ENCODE measurements at places on chromosomes 4 and X.

DNA sequence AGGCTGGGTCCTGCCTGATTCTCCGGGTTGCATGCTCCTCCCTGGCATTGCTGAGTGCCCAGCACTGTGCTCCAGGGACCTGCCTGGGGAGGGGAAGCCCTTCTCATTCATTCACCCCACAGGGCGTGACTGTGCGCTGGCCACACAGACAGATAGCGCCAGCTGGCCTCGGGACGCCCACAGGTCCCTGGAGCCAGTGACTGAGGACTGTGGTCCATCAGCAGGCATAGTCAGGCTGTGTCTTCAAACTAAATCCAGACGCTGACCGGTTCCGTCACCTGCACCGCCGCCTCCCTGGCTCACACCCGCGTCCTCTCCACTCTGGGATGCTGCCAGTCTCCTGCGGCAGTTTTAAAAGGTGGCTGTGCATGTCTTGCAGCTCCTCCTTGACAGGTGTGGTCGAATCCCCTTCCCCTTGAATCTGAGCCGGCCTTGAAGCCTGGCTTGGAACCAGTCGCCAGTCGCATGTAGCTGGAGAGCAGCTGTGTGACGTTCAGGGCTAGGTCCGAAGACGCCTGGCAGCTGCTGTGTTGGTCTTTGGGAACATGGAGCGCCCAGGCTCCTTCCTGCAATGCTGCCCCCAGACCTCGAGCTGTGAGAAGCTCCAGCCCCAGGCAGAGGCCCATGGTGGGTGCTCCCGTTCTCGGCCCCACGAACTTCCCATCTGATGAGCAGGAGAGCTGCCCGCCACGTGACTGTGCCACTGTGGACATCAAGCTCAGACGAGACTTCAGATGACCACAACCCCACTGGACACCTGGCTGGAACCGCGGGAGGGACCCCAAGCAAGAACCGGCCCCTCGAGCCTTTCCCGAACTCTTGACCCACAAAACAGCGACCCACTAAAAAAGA, 94.1 kb downstream of the ADRA2C start:
- no peak for DNase-seq

GRCh38 chrX:42079968-42080367, 156.6 kb upstream of the CASK start:
- DNase-seq: no peak

GRCh38 chr4:68569466-68570121, 6.5 kb downstream of the UGT2B17 start:
- no peak for DNase-seq

DNA sequence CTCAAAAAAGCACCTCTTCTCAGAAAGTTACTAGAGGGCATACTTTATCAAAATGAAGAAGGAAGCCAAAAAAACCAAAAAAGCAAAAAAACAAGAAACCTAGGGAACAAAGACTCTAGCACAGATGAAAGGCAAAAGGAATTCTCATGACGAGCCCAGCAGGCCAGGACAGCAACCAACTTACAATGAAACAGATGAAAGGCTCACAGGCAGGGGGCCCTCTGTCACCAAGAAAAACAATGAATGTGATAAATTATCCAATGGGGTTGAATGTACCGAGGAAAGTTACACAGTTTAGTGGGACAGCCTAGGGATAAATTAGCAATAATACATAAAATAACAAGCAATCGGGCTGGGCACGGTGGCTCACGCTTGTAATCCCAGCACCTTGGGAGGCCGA, 79.0 kb downstream of the GPR82 start:
- DNase-seq: no peak

DNA sequence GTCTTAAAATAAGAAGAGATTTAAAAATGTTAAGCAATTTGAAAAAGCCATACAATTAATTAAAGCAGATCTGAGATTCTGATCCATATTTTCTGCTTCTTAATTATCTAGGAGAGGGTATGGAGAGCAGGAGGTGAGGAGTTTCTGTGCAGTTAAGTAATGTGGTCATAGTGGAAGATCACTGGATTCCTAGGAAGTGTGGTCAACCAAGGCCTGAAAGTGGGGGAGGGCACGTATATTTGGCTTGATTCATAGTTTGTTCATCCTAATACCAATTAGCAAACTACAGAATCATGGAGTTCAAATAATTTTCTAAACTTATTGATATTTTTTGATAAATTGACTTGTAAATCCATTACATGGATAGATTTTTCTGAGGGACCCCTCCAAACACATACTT, 768.3 kb downstream of the RAPGEF2 start:
- no peak for DNase-seq

DNA sequence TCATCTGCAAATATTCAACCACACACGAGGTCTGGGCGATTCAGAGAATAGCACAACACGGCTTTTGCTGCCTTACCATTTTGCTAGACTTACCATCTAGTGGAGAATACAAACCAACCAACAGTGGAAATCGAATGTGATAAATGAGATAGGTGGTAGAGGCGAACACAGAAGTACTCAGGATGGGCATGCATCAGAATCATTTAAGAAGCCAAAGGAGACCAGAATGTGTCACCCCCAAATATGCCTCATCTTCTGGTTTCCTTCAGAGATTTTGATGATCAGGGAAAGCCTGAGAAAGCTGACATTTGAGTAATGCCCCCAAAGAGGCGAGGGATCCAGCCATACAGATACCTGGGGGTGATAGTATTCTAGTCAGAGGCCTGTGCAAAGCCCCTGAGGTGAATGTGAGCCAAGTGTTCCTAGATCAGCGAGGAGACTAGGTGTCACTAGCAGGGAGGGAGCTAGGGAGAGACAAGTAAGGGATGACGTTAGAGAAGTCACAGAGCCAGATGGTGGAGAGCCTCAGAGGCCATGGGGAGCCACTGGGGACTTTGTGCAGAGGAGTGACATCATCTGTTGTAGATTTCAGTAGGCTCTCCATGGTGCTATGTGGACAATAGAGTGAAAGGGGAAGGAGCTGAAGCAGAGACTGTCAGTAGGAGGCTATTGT, 1.7 kb downstream of the MTMR1 start:
- no peak for DNase-seq

DNA sequence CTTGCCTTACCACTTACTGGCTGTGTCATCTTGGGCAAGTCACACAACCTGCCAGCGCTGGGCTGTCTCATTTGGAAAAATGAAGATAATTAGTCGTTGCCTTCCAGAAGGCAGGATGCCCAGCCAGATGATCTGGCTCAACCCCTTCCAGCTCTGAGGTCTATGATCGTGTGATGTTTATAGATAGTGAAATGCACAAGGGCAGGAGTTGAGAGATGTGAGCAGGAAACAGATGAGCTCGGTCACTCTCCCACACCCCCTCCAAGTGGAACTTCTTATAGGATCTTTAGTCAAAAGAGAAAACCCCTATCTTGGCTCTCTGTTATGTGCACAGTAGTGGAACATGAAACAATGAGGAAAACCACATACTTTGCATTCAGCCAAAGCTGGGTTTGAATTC, 336.8 kb upstream of the PPARGC1A start:
- DNase-seq: no peak

DNA sequence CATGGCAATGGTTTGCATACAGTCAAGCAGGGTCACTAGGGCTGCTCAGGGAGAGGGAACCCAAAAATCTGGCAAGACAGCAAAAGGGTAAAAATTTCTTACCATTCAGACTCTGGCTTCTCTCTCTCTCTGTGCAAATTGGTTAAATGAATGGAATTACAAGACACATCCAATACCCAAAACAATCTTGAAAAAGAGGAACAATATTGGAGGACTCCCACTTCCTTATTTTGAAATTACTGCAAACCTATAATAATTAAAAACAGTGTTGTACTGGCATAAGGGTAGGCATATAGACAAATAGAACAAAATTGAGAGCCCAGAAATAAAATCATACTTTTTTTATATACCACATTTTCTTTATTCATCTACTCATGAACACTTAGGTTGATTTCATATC, 24.1 kb downstream of the ETDA start:
- no peak for DNase-seq

DNA sequence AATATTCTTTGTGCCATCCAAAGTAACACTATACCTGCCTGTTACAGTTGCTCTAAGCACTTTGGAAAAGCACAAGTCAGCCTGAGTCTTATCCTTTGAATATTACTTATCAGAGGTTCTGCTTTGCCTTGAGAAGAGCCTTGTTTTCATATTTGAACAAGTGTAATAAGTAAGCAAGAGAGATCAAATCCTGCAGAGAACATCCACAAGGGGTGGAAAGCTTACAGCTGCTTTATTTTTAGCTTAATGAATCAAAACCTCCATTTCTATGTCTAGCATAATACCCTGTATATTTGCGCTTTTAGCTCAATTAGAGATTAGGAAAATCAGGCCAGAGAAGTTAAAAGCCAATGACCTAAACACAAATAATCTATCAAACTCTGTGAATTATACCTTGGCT, 139.8 kb downstream of the CDS1 start:
- no peak for DNase-seq

GRCh38 chrX:154012336-154012991, 7.2 kb downstream of the IRAK1 start:
- DNase-seq: no peak

GRCh38 chr4:105550641-105551040, 1.8 kb upstream of the ARHGEF38 start:
- DNase-seq: no peak

DNA sequence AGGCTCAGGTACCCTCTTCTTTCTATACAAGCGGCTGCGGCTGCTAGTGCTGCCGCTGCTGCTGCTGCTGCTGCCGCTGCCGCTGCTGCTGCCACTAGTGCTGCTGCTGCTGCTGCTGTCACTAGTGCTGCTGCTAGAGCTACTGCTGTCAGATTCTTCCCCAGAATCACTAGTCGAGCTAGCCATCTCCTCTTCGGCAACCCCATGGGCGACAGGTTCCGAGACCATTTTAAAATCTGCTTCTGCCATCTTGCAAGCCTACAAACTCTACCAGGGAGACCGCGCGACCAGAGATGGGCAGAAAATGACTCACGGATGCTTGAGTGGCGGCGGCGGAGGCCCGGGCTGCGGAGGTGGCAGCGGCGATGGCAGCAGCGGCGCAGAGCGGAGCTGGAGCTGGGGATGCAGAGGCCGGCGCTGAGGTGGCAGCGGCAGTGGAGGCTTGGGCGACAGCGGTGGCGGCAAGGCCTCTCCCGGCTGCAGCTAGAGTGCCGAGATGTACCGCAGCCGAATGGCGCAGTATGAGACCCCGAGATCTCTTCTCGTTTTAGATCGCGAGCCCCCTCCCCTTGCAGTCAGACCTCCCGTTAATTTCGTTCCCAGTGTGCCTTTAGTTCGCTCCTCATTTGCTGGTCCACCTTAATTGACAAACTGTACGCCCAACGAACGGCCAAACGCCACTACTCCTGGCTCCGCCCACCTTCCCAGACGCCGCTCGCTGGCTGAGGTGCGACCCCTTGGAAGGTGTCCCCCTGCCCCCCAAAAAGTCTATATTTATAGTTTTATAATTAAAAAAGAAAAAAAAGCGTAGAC, at the start of gene NAP1L3:
Gene NAP1L3 (minus strand): TSS at position 523 of the 813 bp plus-strand sequence. CDS start 274 bp downstream, at position 249.
- DNase-seq: peak; percentile 51
